ENCODE measurements at places on chromosomes 12 and 14. TPM values are rescaled to one million over a fixed set of nuclear protein-coding genes. Genes with fewer than 3 reads are reported as not detected.

DNA sequence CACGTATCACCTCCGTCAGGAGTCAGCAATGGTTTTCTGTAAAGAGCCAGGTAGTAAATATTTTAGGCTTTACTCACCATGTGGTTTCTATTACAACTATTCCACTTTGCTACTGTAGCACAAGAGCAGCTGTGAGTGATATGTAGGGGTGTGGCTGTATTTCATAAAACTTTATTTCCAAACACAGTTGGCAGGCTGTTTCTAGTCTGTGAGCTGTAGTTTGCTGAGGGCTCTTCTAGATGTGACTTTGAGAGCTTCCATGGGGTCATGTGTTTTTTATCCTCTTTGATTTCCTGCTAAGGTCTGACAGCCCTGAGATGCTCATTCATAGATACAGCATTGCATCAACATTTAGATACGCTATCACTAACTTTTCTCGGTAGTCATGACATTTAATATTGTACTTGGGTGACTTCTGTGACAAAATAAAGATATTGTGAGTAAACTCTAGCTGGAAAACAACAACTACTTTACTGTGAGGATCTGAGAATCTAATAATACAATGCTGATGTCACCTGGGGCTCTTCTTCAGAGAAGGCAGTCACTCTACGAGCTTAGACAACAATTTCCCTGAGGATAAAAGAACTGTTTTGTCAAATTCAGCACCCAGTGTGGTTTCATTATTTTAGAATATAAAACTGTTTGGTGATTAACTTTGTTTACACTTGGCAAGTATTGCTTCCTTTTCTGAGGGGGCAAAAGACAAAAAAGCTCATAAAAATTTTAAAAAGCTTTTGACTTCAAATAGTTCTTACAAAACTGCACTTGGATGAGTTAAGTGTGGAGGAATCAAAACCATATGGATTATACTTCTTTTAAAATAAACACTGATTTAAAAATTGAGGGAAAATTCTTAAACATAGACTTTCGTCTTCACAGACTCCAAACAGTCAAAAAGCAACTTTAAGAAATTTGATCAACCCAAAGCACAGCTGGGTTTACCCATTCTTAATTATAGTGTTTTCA is 231.2 kb upstream of the DCN start:
- peak; percentile 11 for DNase-seq

DNA sequence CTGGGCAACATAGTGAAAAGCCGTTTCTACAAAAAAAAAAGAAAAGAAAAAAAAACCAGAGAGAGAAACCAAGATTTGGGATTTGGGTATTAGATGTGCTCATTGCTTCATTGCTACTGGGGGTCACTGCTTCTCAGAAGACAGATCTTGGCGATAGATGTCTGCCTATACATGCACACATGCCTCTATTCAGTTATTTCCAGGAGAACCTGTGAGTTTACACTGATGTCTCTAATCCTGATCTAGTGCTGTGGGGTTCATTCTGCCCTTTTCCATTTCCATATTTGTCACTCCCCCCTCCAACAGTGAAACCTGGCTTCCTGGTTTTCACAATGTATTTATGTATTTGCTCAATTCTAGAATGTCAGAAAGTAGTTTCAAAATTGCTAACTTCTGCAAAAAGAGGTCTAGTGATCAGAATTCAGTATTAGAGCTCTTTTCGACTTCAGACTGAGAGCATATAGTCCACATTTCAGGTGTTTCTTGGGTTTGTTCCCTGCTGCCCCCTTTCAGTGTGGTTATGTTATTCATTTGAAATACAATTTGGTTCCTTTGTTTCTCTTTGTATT is 111.0 kb downstream of the SLC25A47 start:
- DNase-seq, result no peak

GRCh38 chr12:106246891-106247673 is 738 bp downstream of the CKAP4 start:
- peak; percentile 64 for DNase-seq

DNA sequence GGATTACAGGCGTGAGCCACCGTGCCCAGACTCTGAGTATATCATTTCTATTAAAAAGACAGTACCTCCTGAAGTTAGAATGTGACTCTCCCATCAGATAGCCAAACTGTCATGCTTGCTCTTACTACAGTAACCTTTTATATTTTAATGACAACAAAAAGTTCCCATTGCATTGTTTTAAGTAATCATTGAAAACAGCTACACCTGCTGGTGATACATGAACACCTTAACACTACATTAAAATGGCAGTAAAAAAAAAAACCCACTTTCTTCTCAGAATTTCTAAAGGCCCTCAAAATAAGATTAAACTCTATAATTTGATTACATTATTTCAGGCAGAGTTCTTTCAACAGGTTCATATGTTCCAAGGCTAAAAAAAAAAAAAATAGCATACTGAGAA is 76.7 kb downstream of the SH2B3 start:
- DNase-seq, result no peak

- no peak for DNase-seq
Measured at GRCh38 chr12:7719946-7720730, 8.9 kb downstream of the DPPA3 start.

DNA sequence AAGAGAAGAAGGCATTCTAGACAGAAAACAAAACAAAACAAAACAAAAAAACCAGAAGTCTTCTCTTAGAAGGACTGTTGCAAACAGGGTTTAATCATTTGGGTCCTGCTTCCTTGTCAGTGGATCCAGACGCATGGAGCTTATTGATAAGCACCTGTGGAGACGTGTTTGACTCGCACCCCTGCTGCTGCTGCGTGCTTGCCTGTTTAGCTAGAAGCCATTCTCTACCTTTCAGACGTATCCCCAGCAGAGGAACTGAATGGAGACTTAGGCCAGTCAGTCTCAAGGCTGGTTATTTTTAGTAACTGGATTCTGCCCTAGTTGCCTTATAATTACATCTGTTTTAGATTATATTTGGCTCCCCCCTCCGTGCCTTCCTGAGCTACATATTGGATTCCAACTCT is 186.1 kb upstream of the EEA1 start:
- DNase-seq, result no peak

GRCh38 chr12:26853303-26854030 is 20.5 kb upstream of the ITPR2 start:
- peak; percentile 57 for DNase-seq

DNA sequence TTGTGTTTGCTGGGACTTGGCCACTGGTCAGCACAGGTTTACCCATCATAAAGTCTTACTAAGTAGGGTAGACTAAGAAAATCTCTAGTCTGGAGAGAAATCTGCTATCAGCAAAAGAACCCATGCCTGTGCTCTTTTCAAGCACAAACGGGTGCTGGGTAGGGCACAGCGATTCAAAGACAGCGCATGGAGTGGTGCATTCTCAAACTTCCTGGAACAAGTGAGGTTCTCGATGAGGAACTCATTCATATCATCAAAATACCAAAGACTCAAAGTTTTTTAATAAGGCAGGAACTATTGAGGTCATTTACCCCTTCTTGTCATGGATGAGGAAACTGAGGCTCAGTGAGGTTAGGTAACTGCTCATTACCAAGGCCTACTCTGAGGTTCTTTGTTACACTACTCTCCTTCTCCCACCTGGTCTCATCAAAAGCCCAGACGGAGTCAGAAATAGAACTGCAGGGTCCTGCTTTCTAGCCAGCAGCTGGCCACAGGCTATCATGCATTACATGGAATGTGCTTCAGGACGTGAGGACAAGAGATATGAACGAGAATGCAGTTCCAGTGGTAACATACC is 390.3 kb downstream of the ZFP36L1 start:
- no peak for DNase-seq

- DNase-seq, result no peak
Measured at GRCh38 chr12:91565246-91565645, 382.6 kb upstream of the DCN start.

DNA sequence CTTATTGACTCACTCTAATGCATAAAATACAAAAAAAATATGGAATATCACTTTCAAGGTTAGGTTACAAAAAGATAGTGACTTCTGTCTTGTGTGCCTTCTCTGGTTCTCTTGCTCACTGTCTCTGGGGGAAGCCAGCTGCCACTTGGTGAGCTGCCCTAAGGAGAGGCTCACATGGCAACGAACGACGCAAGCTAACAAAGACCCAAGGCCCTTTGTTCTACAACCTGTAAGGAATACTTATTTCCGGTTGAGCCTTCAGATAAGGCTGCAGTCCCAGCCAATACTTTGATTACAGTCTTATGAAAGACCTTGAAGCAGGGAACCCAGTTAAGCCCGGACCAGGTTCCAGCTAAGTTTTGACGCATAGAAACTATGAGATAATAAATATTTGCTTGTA is 242.4 kb upstream of the TBX3 start:
- DNase-seq, result no peak

DNA sequence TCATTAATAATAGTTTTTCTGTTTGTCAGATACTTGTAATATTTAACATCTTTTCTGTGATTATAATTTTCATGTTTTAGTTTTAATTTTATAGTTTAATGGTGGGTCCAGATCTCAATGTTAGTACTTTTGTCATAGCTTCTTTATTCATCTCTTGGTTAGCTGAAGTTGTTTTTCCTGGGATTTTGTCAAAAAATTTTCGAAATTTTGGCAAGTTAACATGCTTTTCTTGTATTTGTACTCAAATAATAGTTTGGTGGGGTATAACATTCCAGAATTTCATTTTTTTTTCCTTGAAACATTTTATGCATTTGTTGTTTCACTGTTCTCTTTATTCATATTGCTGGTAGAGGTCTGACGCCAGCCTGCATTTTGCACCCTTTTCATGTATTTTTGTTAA is 45.5 kb downstream of the KTN1 start:
- DNase-seq, result no peak

GRCh38 chr12:9343731-9344130 is 135.5 kb upstream of the PZP start:
- no peak for DNase-seq

- DNase-seq, result no peak
Measured at GRCh38 chr12:89844539-89844938, 135.9 kb upstream of the ATP2B1 start.

DNA sequence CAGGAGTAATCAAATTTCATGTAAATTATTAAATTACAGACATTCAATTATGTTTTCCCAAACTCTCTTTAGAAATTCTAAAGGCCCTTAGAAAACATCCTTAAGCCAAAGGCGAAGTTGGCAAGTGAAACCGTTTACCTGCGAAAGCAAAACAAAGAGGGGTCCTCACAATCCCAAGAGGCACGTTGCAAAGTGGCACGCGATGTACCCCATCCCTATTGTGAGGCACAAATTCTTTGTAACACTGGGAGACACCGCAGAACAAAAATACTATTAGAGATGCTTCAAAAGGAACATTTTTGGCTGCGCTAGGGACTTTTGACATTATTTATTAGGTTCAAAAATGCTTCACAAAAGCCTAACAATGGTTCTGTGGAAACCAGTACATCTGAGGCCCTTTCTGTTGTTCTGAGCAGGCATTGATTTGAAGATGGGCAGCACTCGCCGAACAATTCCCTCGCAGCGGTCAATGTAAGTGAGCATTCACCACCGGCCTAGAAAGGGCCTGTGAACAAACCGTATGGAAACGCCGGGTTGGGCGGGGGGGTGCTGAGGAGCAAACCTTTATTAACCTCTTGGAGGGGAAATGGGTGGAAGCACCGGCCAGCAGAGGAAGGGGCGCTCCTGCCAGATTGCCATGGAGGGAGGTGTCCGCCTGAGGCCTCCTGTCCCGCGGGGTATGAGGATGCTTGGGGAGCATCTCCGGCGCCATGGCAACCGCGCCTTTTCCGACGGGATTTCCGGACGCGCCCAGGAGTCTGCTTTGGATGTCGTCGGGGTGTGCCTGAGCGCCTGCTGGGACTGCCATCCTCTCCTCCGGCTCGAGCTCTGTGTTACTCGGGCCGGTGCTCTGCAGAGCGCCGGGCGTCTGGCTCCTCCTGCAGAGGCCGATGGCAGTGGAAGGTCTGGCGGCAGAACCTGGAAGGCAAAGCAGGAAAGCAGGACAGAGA is 193.9 kb downstream of the C12orf42 start:
- DNase-seq, result no peak

- DNase-seq, result peak; percentile 35
Measured at GRCh38 chr12:57983146-57983857, 41.9 kb downstream of the ATP23 start.

DNA sequence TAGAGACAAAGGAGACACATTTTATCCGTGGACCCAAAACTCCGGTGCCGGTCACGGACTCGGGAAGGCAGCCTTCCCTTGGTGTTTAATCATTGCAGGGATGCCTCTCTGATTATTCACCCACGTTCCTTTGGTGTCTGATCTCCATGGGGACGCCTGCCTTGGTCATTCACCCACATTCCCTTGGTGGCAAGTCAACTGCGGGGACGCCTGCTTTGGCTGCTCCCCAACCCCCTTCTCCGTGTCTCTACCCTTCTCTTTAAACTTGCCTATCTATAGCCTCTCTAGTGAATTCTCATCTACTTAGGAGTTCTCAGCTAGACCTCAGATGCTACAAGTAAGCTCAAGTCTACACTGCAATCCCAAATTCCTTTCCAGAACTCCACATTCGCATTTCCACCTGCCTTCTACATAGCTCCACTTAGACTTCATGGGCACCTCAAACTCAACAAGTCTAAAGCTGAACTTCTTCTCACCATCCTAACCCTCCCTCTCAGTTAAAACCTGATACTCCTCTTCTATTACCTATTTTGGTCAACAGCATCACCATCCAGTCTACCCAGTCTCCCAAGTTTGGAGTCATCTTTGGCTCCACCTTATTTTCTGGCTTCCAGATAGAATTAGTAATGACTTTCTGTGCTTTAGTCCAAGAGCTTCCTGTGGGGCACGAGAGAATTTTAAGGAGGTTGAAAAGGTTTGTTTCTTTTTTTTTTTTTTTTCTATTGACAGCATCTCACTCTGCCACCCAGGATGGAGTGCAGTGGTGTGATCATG is 14.4 kb downstream of the SPTLC2 start:
- DNase-seq, result no peak

DNA sequence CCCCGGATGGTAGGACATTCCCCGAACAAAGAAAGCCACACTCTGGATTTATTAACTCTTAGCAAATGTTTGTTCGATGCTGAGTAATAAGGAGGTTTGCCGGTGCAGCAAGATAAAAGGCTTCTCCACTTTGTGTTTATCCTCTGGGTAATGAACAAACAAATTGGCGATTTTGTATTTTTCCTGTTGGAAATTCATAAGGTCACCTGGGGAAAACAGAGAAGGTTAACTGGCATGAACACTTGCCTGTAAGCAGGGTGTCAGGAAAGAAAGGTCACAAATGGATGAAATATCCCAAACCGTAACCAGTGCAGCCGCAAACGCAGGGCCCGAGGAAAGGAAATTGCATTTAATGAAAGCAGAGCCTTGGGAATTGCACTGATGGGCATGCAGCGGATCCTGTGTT is 132.8 kb downstream of the RMST start:
- no peak for DNase-seq

GRCh38 chr14:33120966-33121365 is 182.3 kb downstream of the NPAS3 start:
- DNase-seq, result no peak

GRCh38 chr14:66572826-66573225 is 64.9 kb downstream of the GPHN start:
- no peak for DNase-seq

- DNase-seq, result no peak
Measured at GRCh38 chr12:12195516-12195915, 71.3 kb downstream of the LRP6 start.

Gene MAGOHB
- 39.7 TPM for total RNA-seq

Gene NPFF
- not detected for total RNA-seq

Gene TAS2R13
- not detected for total RNA-seq

Gene LRRC10
- not detected for total RNA-seq

Gene TEAD4
- total RNA-seq, result 30.8 TPM

Gene NRIP2
- not detected for total RNA-seq

Gene MGAT4C
- not detected for total RNA-seq

Gene HOXC13
- total RNA-seq, result 1.7 TPM

Gene CLEC1B
- total RNA-seq, result not detected

Gene CCDC175
- not detected for total RNA-seq

Gene OTOGL
- total RNA-seq, result 0.32 TPM

Gene IFI27L2
- total RNA-seq, result 21.0 TPM

Gene COCH
- total RNA-seq, result 6.2 TPM

All from MG63 (cell line).